B cell (primary cell): ENCODE measurements at places on chromosomes 1 and 21. TPM values are rescaled to one million over a fixed set of nuclear protein-coding genes. Genes with fewer than 3 reads are reported as not detected.

TMEM234 gene
- 22.0 and 22.3 TPM in 2 replicates for polyA plus RNA-seq

HHAT gene
- 2.7 and 4.0 TPM in 2 replicates for polyA plus RNA-seq

PPP1R12B gene
- 4.8 and 7.1 TPM in 2 replicates for polyA plus RNA-seq

TMEM39B gene
- 31.0 and 32.3 TPM in 2 replicates for polyA plus RNA-seq
